Ovary (tissue), 10 donors: ENCODE measurements at places on chromosomes 11 and 22.

DNA sequence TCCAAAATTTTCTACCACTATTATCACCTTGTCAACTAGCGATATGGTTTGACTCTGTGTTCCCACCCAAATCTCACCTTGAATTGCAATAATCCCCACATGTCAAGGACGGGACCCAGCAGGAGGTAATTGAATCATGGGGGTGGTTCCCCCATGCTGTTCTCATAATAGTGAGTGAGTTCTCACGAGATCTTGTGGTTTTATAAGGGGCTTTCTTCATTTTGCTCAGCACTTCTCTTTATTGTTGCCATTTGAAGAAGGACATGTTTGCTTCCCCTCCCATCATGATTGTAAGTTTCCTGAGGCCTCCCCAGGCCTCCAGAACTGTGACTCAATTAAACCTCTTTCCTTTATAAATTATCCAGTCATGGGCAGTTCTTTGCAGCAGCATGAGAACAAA, 73.5 kb upstream of the ZC3H12C start:
- DNase-seq, result no peak

- peak; percentile 52 for DNase-seq
Measured at GRCh38 chr22:44497218-44497904, 672 bp downstream of the RTL6 start.

- DNase-seq, result no peak
Measured at GRCh38 chr11:121696177-121696871, 243.6 kb upstream of the SORL1-AS1 start.

- no peak for DNase-seq
Measured at GRCh38 chr11:11391169-11391568, 38.1 kb upstream of the CSNK2A3 start.

DNA sequence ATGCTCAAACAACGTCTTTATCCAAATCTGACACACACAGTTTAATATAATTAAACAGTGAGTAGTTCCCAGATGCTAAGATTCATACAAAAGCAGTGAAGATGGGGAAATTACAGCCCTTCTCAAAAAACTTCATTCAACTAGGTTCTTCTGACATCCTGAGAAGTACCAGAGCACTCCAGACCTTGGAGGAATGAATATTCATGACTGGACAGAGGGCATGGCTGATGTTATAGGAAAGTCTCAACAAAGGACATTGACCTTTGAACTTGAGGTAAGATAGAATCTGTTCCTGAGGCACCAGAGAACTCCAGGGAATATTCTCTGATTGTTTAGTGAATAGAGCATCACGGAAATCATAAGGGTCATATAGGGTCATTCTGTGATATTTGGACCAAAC, 106.4 kb upstream of the SLC5A12 start:
- no peak for DNase-seq

DNA sequence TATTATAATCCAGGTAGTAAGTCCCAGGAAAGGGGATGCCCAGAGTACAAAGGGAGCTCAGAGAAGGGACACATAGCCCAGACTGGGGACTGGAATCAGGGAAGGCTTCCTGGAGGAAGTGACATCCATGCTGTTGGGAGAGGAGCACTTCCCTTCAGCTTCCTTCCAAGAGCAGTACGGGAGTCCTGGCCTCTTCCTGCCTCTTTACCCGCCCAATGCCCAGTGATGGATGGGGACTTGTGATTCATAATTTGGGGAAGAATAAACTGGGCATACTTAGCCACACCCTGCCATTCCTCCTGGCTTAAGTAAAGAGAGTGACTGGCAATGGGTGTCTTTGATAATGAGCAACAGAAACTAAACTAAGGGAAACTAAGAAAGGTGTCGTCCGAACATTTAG, 11.5 kb downstream of the C11orf91 start:
- DNase-seq, result no peak

DNA sequence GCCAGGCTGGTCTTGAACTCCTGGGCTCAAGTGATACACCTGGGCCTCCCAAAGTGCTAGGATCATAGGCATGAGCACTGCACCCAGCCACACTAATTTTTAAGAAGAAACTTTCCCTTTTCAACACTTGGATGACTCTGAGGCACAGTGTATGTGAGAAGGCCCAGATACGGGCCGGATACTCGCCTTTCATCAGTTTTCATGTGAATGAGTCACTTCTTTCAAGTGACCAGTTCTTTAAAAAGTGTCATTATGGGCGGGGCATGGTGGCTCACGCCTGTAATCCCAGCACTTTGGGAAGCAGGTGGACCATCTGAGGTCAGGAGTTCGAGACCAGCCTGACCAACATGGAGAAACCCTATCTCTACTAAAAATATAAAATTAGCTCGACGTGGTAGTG, 120.8 kb downstream of the CTTN start:
- DNase-seq, result no peak

- no peak for DNase-seq
Measured at GRCh38 chr11:63978551-63979239, 4.3 kb downstream of the COX8A start.

DNA sequence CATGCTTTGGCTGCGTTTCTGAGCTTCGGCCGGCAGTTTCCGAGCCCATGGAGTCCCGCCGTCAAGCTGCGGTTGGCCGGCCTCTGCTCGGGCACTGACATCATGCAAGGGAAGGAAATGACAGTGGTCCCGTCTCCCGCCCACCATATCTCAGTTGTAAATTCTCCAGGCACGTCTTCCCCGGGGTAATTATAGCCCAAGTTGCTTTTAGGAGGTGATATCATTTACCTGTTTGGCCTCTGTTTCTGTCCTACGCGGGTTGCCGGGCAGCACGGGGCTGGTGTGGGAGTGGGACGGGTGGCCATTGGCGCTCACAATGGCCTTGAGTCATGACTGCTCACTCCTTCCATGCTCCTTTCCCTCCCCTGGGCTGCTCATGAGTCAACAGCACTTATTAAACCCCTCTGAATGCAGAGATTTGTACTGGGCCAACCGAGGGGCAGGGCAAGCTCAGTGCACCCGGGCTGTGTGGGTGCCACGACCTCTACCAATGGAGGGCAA, 4.2 kb upstream of the ANO1 start:
- no peak for DNase-seq
